ENCODE measurements at places on chromosomes 5 and 9.
A peak's percentile ranks its signal among the peaks of the same experiment; 100 is the strongest.

GRCh38 chr5:159419576-159419975 is 89.3 kb upstream of the IL12B start:
- DNase-seq = no peak

GRCh38 chr5:29811914-29812679 is 1381.4 kb upstream of the CDH6 start:
- DNase-seq = no peak

DNA sequence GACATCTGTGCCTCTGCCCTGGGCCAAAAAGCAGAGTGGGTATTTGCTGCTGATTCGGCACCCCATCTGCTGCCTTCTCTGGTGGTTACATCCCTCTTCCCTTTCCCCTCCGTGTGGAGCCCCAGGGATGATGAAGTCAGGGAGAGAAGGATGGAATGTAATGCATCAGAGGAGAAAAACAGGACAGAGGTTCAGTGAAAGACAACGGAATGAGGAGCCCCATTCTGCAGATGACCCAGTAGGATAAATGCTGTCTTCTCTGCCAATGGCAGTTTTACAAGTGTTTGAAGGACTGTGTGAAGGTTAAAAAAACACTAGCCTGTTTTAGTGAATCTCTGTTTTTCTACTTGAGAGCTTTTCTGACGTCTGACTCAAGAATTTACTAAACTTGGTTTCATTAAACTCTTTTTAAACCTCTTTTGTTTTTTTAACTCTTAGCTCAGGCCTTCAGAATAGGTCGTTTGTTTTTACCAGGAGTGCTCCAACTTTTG is 86.3 kb downstream of the NLN start:
- no peak for DNase-seq

DNA sequence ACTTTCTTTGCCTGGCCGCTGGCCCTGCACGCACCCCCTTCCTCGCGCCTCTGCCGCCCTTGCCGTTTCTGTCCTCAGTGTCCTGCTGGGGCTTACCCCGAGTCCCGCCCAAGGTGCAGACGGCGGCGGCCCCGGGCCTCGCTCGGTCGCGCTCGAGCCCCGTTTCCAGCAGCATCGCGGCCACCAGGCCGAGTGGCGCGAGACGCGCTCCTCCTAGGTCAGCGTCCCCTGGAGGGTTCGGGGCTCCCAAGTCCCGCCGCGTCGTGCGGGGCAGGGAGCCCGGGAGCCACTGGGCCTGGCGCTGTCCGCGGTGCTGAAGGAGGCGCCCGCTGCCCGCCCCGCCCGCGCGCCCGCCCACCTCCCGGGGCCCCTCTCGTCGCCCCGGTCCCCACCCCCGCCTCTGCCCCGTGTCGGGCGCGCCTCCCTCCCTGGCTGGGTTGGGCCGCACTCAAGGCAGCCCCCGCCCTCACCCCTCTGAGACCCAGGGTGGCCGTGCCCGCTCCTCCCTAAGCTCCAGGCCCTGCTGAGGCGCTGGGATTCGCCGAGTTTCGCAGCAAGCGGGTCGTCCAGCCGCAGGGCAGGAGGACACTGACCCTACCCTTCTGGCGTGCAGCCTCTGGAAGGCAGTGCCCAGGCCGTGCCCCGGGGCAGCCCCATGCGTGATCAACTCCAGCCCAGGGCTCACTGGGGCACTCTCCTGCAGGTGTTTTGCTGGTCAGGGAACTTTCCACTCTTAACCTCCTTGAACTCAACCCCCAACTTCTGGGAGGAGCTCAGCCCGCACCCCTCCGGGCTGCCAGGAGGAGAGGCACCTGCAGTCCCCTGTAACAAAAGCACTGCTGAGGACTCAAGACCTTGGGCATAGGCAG is at the start of gene LHX3:
TSS of gene LHX3 (minus strand) at position 291 of the 869 bp plus-strand sequence. CDS start at position 175, 116 bp downstream.
- no peak for DNase-seq

DNA sequence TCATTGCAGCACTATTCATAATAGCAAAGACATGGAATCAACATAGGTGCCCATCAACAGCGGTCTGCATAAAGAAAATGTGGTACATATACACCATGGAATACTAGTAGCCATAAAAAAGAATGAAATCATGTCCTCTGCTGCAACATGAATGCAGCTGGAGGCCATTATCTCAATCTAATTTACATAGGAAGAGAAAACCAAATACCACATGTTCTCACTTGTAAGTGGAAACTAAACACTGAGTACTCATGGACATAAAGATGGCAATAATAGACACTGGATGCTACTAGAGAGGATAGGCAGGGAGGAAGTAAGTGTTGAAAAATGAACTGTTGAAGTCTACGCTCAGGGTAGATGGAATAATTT is 203.9 kb upstream of the CDH9 start:
- no peak for DNase-seq

- DNase-seq = no peak
These were observed 204.5 kb downstream of the RGS3 start for GRCh38 chr9:113668061-113668460.

DNA sequence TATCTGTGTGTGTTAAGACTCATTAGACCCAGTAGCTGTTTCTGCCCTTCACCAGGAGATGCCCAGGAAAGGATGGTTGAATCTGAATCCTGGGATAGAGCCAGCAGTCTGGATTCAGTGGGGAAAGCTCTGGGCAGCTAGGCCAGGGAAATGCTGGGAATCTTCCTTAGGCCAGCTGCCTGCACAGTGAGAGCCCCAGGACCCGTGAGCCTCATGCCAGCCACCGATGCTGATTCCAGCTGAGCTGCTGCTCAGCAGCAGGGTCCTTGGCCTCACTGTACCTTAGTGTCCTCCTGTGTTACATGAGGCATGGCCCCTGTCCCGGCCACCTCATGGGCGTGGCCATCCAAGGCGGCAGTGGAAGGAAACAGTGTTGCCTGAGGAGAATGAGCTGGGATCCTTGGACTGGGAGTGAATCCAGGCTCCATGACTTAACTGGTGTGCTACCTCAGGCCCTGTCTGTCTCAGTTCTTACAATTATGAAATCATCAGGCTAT is 87.1 kb downstream of the AMBP start:
- no peak for DNase-seq

- DNase-seq = no peak
These were observed 72.7 kb upstream of the IER5L start for GRCh38 chr9:129250786-129251185.

GRCh38 chr9:38182321-38182720 is 113.3 kb upstream of the SHB start:
- no peak for DNase-seq

- DNase-seq = no peak
These were observed 115.7 kb downstream of the FBXL17 start for GRCh38 chr5:108266242-108266641.

DNA sequence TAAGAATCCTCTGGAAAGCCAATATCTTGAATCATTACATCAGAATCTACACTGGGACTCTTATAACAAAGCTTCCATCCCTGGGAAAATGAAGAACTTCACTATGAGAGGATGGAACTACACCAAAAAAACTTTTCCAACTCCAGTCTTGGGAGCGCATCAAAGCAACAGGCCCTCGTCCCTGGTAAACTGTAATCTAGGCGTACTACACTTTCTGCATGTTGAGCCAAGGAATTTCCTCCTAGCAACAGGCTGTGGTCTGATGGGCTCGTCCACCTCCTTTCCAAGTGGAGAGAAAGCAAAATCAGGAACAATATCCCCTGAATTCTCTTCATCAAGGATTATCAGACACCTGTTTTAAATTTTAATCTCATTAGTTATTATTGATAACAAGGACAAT is 94.1 kb downstream of the NFIB start:
- DNase-seq = no peak

- no peak for DNase-seq
These were observed 30.5 kb downstream of the C7 start for GRCh38 chr5:40939753-40940152.

DNA sequence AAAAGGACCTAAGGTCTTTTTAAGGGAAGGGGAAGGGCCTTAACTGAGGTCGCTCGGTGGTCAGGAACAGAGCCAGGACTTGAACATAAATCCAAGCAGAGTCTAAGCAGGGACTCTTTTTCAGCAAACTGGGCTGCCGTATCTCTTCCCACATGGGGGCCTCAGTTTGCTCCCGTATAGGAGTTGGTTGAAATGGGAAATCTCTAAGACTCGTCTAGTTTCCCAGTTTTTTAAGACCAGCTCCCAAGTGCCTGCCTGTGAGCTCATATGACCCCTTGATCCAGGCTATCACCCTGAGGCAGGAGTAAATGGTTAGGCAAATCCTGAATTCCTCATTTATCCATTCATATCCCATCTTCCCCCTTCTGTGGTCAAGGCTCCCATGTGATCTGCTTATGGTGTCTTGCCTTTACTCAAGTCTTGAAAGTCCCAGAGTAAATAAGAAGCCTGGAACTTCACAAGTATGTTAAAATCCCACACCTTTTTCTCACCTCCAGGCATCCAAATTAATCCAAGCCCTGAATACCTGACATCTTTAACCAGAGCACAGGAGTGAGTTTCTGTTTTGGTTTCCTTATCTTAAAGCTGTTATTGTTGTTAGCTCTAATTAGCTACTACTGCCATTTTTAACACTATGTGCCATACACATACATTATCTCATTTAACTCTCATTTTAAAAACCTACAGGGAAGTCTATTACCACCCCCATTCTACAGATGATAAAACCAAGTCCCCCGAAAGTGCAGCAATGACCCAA is 3.0 kb downstream of the ARSI start:
- no peak for DNase-seq

GRCh38 chr9:108978205-108978604 is 35.1 kb downstream of the CTNNAL1 start:
- no peak for DNase-seq

GRCh38 chr5:127609957-127610356 is 38.9 kb upstream of the CTXN3 start:
- no peak for DNase-seq

- DNase-seq = peak; percentile 46
These were observed 2.0 kb upstream of the APC start for GRCh38 chr5:112735702-112736101.

- DNase-seq = no peak
These were observed 64.0 kb upstream of the LRRC70 start for GRCh38 chr5:62514510-62515119.

DNA sequence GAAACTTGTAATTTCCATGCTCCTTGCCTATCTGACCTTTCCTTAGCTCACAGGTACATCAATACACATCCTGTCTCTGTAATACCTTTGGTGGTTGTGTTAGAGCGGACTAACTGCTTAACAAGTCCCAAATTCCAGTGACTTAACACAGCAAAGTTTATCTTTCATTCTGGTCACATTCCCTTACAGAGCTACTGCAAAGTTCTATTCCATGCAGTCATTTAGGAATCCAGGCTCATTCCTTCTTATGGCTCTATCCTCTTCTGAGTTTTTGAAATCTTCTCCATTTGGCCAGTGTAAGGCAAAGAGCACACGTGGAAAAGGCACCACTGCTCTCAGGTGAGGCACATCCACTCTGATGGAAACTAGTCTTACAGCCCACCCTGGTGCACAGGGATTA is 238.6 kb upstream of the ANKRD55 start:
- no peak for DNase-seq

- DNase-seq = no peak
These were observed 88.0 kb downstream of the ANKRD55 start for GRCh38 chr5:56145106-56145505.

- no peak for DNase-seq
These were observed 24.9 kb downstream of the ATOX1 start for GRCh38 chr5:151733358-151734063.

- DNase-seq = no peak
These were observed 251.5 kb upstream of the TNC start for GRCh38 chr9:115369322-115369957.

- DNase-seq = no peak
These were observed 22.7 kb upstream of the SMIM23 start for GRCh38 chr5:171762903-171763302.

- no peak for DNase-seq
These were observed 345.6 kb upstream of the ACTBL2 start for GRCh38 chr5:57828221-57828620.

DNA sequence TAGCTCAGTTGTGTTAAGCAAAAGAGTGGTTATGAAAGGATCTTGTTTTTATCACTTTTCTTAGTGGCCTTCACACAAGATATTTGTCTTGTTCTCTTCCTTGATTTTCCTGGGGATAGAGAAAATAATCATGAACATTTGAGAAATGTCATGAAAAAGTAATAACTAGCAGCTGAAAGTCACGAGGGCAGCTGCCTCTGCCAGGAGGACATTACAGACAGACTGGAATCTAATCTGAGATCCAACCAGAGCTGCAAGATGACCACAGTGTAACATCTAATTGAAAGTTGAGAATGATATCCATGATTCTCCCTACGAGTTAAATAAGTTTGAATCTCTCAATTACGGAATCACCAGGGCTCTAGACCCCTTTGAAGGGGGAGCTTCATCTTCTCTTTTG is 274.9 kb downstream of the ARHGAP26 start:
- DNase-seq = no peak

GRCh38 chr9:130158001-130158400 is 14.2 kb upstream of the NCS1 start:
- DNase-seq = no peak

- no peak for DNase-seq
These were observed 3.0 kb downstream of the ZSWIM6 start for GRCh38 chr5:61334868-61335615.

- no peak for DNase-seq
These were observed 3.3 kb downstream of the GPX3 start for GRCh38 chr5:151023651-151024050.

DNA sequence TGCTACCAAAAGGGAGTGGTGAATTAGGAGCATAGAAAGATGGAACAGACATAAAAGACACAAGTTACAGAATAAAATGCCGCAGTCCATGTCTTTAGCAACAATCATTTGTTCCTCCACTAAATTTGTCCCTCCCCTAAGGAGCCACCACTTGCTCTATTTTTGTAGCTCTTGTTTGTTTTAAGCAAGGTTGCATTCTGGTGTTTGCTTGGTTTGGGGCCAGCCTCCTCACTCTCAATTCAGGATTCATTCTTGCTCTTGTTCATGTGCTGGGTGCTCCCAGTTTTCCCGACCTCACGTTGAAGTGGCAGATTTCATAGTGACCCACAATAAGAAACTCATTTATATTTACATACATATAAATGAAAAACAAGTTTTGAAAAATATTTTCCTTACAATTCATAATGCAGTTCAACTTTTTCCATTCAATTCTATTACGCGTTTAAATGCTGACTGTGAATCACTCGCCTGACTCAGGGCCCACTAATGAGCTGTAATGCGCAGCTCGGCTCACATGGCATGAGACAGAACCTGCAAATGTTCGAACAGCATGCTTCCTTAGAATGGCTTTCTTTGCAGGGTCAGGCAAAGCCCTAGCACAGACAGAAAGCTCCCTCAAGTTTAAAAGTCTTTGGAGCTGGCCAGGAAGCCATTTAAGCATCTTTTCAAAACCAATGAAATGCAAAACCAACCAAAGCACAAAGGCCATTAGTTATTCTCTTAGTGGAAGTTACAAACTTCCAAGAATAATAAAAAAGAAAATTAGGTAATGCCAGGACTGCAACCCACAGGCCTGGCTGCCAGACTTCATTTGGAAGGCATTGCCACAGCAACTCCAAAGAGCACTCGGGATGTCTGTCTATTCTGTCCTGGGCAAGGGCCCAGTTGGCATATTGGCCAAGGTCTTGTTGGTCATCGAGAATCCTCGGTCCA is 41.7 kb downstream of the RETREG1 start:
- peak; percentile 61 for DNase-seq

DNA sequence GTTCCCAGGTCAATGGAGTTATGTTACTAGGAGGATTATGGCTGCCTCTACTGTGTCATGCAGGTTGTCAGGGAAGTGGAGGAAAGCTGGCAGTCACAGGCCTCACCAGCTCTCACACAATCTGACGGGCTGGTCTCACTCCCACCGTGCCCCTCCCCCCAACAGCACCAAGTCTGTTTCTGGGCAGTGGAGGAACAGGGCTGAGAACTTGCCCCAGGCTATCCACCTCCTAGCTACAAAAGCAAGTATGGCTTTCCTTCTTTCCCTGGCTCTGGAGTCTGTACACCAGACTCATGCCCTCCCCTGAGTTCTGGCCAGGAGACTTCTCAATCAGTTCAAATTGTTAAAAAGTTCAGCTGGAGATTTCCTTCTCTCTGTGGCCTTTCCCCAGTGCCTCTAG is 25.7 kb upstream of the RIOK2 start:
- DNase-seq = no peak
